Naive thymus-derived CD4-positive, alpha-beta T cell (primary cell): ENCODE measurements at places on chromosomes 3 and 15. TPM values are rescaled to one million over a fixed set of nuclear protein-coding genes. Genes with fewer than 3 reads are reported as not detected.

GRCh38 chr3:195914648-195915473, 6.5 kb upstream of the TNK2 start:
- DNase-seq, result peak; percentile 91

Gene CCDC80
- polyA plus RNA-seq, result not detected

Gene KBTBD12
- polyA plus RNA-seq, result not detected

Gene PARP6
- 19.7 TPM for polyA plus RNA-seq

DNA sequence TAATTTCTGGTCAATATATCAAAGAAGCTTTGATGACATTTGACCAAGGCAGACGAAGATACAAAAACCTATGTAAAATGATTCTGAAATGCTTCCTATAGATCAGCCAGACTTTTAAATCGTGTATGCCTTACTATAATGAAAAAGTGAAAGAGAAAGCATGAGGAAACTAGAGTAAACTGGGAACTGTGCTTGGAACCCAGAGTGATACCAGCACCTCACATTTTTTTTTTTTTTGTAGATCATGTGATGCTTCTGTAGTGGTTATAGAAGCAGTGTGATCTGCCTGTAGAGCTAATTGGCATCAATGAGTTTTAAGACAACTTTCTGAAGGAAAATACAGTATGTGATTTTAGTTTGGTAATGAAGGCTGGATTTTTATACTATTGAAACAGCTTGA, 150.7 kb downstream of the NLGN1 start:
- DNase-seq, result no peak

Gene ALS2CL
- polyA plus RNA-seq, result 12.6 TPM
